ENCODE measurements at places on chromosomes 12 and 14. TPM values are rescaled to one million over a fixed set of nuclear protein-coding genes. Genes with fewer than 3 reads are reported as not detected.

Gene DDIT3
- total RNA-seq: 35.6 TPM

DNA sequence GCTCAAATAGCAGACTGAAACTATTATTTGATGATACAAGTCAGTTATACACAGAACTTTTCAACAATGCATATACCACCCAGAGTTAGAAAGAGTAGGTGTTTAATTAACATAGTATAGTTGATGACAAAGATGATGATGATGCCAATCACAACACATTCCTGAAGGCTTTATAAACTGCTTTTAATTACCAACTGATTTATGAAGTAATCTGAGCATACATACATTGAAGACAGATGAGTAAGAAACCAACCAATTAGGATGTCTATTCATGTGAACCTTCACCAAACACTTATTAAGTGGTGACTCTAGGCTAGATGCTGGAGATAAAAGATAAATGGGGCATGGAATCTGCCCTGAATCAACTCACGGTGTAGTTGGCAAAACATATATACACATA, 600.9 kb upstream of the FLRT2 start:
- no peak for DNase-seq
- H3K27ac ChIP-seq: no peak overlapping the region
- no peak overlapping the region for H3K4me3 ChIP-seq
- H3K4me1 ChIP-seq: no peaks in the 10 kb centered on the region
- no peaks in the 10 kb centered on the region for H3K27me3 ChIP-seq

DNA sequence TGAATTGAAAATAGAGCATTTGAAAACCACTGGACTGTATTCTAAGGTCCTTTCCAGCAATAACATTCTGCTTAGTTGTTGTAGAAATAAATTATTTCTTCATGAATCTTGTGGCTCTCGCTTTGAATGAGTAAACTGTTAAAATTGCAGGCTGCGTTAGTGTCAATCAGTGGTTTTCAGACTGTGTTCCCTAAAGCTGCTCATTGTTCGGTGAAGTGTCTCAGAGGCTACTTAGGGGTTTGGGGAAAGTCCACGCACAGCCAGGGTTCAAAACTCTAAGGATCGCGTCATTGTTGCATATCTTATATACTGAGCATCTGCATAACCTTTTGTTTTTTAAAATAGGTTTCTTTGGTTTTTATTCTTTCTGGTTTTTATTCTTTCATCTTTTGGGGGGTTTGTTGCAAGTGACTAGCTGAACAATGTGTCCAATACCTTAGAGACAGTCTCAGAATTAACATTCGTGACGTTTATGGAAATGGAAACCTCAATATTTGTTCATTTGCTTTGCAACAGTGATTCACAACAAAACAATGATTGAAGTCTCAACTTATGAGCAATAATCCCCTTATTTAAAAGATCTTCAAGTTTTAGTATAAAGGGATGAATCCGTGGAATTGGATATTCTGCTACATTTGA, 108.1 kb downstream of the TTLL5 start:
- peaks cover 3% of the 10 kb centered on the region for H3K36me3 ChIP-seq
- H3K4me3 ChIP-seq: no peak overlapping the region
- no peaks in the 10 kb centered on the region for H3K27me3 ChIP-seq

DNA sequence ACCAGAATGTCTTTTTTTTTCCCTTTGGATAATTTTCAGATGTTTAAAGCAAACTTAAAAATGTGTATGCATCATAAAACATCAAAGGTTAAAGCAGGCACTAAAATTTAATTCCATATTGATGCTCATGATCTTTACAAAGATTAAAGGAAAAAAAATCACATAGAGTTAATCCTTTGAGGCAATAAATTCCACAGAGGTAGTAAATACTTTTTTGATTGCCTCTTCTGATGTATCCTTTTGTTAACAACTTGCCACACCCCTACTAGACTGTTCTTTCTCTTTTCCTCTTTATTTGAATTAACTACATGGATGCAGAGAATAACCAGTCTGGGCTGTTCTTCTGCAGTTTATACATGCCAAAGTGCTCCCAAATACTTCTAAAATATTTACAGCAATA, 45.2 kb upstream of the KCNJ8 start:
- H3K27me3 ChIP-seq: no peaks in the 10 kb centered on the region
- H3K4me1 ChIP-seq: no peaks in the 10 kb centered on the region
- no peak for DNase-seq
- H3K27ac ChIP-seq: no peak overlapping the region
- no peaks in the 10 kb centered on the region for H3K36me3 ChIP-seq

DNA sequence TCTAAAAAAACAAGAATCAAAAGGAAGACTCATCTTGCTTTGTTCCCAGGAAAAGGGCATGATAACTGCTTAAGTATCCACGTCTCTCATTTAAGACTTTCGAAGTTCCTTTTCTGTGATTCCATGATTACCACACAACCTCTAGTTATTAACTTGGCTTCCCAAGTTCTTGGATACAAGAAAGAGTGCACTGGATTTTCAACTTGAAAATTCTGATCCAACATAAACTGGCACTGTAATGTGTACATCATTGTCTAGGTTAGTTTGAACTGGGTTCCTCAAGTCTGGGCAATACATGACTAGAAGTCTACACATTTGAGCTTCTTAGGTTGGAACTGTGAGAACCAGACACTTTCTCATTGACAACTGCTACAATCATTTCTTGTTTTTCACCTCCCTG, 1.6 kb downstream of the KLHL28 start:
- peaks cover 2% of the 10 kb centered on the region for H3K36me3 ChIP-seq
- peaks cover 35% of the 10 kb centered on the region for H3K4me1 ChIP-seq
- DNase-seq: no peak
- no peak overlapping the region for H3K4me3 ChIP-seq

Gene TAS2R13
- 0.96 TPM for total RNA-seq

DNA sequence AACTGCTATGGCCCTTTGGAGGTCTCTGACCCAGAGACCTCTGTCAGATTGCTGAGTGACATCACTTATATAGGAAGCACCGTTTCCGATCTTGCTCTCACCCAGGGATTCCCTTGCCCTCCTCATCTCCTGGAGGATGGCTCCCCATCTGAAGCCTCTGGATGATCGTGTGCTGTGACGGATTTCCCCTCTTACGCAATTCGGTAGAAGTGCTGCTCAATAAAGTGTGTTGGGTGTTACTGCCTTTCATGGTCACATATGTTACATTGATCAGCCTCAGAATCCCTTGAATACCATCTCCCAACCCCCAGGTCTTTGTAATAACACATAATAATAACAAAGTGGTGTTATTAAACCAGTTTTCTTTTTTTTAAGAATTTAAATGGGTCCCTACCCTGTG, 107.3 kb upstream of the CLEC14A start:
- no peaks in the 10 kb centered on the region for H3K4me1 ChIP-seq
- H3K4me3 ChIP-seq: no peak overlapping the region

- no peaks in the 10 kb centered on the region for H3K27me3 ChIP-seq
- no peaks in the 10 kb centered on the region for H3K4me1 ChIP-seq
- no peak for DNase-seq
- no peaks in the 10 kb centered on the region for H3K36me3 ChIP-seq
- no peak overlapping the region for H3K27ac ChIP-seq
These were observed 197.4 kb upstream of the FRMD6 start for GRCh38 chr14:51454351-51454750.

DNA sequence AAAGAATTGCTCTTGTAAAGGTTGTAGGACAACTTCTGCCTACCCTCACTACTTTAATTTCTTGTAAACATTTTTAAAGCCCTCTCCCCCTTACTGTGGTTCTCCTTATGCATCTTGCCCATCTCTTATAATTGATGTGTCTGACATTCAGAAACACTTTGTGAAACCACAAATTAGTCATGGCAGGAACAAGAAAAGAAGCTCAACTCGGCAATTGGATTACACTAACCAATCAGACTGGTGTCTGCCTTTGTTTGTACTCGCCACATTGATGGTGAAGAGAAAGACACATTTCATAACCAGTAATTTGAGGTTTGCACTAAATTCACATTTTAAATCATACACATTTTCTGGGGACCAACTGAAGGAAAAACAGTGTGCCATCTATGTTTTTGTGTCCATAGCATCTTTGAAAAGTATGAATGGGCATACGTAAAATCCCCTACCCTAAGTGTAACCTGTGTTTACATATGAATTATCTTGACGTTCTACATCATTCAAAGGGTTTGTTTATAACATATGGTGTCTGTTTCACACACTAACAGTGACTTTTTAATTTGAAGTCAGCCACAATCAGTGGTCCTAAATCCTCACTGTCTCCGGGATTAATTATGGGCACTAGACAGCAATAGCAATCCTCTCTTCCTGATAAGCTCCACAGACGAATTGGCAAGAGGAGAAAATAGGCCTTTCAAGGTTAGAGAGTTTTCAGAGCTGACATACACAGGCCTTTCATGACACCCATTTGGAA, 49.9 kb downstream of the OTX2 start:
- no peak overlapping the region for H3K4me3 ChIP-seq
- no peak overlapping the region for H3K27ac ChIP-seq
- no peak for DNase-seq
- no peaks in the 10 kb centered on the region for H3K4me1 ChIP-seq

- no peak overlapping the region for H3K4me3 ChIP-seq
- no peaks in the 10 kb centered on the region for H3K4me1 ChIP-seq
- no peaks in the 10 kb centered on the region for H3K27me3 ChIP-seq
- no peaks in the 10 kb centered on the region for H3K36me3 ChIP-seq
- DNase-seq: no peak
These were observed 68.3 kb downstream of the METTL25 start for GRCh38 chr12:82426586-82426985.

DNA sequence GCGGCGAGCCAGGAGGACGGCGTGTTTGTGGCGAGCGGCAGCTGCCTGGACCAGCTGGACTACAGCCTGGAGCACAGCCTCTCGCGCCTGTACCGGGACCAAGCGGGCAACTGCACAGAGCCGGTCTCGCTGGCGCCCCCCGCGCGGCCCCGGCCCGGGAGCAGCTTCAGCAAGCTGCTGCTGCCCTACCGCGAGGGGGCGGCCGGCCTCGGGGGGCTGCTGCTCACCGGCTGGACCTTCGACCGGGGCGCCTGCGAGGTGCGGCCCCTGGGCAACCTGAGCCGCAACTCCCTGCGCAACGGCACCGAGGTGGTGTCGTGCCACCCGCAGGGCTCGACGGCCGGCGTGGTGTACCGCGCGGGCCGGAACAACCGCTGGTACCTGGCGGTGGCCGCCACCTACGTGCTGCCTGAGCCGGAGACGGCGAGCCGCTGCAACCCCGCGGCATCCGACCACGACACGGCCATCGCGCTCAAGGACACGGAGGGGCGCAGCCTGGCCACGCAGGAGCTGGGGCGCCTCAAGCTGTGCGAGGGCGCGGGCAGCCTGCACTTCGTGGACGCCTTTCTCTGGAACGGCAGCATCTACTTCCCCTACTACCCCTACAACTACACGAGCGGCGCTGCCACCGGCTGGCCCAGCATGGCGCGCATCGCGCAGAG, 873 bp downstream of the PLXNC1 start:
- no peak overlapping the region for H3K27ac ChIP-seq
- H3K4me1 ChIP-seq: peaks cover 43% of the 10 kb centered on the region
- no peaks in the 10 kb centered on the region for H3K36me3 ChIP-seq
- peak; percentile 87 for DNase-seq
- peak overlapping the region; percentile 79 for H3K4me3 ChIP-seq

Gene CACNA2D4
- total RNA-seq: 7.4 TPM

GRCh38 chr14:55274146-55274545, 2.9 kb downstream of the FBXO34 start:
- H3K4me3 ChIP-seq: no peak overlapping the region
- H3K4me1 ChIP-seq: peaks cover 32% of the 10 kb centered on the region
- no peak for DNase-seq
- H3K36me3 ChIP-seq: no peaks in the 10 kb centered on the region
- H3K27me3 ChIP-seq: no peaks in the 10 kb centered on the region

GRCh38 chr14:22097586-22098292, 424.1 kb upstream of the OR4E1 start:
- H3K4me1 ChIP-seq: no peaks in the 10 kb centered on the region
- DNase-seq: no peak
- no peaks in the 10 kb centered on the region for H3K36me3 ChIP-seq
- no peak overlapping the region for H3K27ac ChIP-seq

Gene CMKLR1
- total RNA-seq: 0.54 TPM

DNA sequence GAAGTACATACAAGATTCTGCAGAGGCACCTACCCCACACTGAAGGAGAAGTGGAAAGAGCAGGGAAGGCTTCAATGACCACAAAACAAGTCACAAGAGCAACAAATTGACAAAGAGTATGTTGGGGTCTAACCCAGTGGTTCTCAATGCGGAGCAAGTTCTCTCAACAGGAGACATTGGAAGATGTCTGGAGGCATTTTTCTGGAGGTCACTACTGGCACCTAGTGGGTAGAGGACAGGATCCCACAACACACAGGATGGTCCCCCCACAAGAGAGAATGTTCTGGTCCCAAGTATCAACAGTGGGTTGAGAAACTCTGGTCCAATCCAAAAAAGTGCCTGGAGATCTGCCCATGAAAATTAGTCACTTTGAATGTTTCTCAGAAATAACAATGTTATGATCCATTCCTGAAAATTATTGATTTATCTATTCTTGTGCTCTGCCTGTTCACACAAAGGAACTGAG, 3.4 kb downstream of the SSH1 start:
- H3K27me3 ChIP-seq: no peaks in the 10 kb centered on the region
- H3K4me3 ChIP-seq: no peak overlapping the region
- H3K4me1 ChIP-seq: peaks cover 30% of the 10 kb centered on the region
- H3K27ac ChIP-seq: no peak overlapping the region

DNA sequence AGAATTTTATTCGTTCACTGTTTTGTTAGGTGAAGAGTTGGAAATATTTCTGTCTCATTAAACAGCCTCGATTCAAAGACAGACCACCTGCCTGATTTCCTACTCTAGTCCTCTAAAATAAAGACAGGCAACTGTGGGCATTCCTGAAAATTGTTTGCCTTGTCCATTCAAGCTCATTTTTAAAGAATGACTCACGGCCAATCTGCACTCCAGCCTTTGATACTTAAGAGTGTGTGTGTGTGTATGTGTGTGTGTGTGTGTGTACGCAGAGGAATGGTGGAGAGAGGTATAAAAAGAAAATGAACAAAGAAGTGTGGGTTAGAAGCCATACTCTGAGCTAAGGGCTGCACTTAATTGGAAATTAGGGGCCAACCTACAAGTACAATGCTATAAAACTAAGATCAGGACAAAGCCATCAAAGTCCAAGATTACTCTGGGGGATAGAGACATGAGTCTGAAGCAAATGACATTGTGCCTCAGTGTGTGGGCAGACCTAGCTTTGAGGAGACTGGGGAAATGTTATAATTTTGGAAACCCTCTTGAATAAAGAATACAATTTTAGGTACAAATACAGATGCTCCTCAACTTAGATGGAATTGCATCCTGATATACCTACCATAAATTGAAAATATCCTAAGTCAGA, 45.6 kb upstream of the SOCS2 start:
- H3K4me3 ChIP-seq: no peak overlapping the region
- no peak overlapping the region for H3K27ac ChIP-seq
- no peaks in the 10 kb centered on the region for H3K4me1 ChIP-seq
- H3K36me3 ChIP-seq: no peaks in the 10 kb centered on the region
- no peak for DNase-seq

DNA sequence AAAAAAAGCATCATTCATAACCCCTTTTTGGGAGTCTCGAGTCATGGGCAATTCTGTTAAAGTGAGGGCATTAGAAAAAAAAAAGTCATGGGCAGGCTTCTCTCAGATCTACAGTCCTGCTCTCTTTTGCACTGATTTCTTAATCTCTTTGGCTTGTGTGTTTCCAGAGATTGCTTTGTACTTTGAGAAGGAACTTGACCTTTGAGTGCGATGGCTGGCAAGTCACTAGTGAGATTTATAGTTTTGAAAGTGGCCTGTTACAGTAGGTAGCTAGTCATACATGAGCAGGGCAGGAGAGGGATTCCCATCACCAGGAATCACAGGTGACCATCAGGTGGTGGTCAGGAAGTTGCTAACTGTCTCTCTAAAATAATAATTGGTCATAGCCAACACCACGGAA, 119.6 kb downstream of the KCNMB4 start:
- H3K27me3 ChIP-seq: no peaks in the 10 kb centered on the region
